ENCODE measurements at places on chromosomes 11 and 22.

GRCh38 chr11:15865212-15865987, 490.9 kb downstream of the SOX6 start:
- DNase-seq: no peak

DNA sequence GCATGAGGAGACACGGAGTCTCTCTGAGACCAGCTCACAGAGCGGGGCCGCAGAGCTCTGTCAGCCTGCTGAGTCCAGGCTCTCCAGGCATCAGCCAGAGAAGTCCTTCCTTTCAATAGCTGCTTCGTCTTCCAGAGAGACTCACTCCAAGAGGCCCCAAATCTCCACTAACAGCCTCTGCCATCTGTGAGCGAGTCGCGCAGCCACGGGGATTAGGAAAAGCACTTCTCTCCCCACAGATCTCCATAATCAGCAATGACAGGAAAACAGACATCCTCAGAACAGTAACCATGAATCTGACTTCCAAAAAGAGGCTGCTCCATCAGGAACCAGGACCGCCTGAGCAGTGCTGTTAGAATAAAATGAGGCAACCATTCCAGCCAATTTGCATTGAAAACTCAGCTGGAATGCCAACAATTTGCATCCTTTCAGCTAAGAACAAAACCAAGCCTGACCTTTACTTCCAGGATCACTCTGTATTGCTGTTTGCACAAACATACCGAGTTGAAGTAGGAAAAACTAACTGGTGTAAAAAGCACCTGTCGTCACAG, 65.4 kb downstream of the SMCO4 start:
- no peak for DNase-seq

- no peak for DNase-seq
These were observed 251.5 kb upstream of the ISX start for GRCh38 chr22:34814260-34815025.

- no peak for DNase-seq
These were observed 1.1 kb upstream of the CD248 start for GRCh38 chr11:66317723-66318599.

DNA sequence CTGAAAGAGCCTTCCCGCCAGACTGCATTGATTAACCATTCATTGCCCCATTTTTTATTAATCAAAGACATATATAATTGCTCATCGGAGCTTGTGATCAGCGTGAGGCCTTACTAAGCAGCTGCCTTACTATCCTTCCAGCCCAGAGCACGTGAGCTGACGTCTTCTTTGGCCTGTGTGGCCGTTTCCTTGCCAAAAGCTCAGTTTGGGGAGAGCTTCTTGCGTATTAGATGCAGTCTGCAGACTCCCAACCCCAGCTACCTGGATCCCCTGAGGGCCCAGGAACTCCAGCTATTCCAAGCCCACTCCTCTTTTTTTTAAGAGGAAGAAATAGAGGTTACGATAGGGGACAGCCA, 784 bp upstream of the SLC43A3 start:
- DNase-seq: peak; percentile 24

DNA sequence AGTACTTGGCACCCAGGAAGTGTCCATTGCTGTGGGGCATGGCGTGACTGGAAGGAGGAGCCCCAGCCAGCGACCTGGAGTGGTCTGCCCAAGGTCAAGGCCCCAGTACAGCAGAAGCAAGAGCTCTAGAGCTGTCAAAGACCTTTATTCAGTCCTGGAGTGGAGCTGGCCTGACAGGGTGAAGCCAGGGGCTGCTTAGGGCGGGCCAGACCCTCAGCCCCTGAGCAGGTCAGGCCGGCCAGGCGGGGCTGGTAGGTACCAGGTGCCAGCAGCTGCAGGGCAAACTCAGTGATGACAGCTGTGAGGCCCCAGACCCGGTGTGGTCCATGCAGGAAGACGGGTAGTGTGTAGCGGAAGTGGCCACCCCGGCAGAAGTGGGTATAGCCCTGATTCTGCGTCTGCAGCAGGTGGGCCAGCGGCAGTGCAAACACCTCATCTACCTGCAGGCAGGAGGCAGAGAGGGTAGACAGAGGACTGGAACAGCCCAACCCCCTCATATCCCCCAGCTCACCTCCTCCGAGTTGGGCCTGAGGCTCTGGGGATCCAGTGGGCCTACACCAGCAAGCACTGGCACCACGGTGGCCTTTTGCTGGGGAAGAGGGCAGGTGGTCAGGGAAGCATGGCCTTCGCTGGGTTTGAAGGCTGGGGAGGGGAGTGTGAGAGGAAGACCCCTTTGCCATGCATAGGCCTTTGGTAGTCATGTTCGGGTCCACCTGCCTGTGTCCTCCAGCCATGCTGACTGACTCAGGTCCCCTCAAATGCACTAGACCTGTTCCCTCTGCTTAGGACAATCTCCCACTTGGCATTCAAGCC, 1.7 kb downstream of the NUDT8 start:
- no peak for DNase-seq

DNA sequence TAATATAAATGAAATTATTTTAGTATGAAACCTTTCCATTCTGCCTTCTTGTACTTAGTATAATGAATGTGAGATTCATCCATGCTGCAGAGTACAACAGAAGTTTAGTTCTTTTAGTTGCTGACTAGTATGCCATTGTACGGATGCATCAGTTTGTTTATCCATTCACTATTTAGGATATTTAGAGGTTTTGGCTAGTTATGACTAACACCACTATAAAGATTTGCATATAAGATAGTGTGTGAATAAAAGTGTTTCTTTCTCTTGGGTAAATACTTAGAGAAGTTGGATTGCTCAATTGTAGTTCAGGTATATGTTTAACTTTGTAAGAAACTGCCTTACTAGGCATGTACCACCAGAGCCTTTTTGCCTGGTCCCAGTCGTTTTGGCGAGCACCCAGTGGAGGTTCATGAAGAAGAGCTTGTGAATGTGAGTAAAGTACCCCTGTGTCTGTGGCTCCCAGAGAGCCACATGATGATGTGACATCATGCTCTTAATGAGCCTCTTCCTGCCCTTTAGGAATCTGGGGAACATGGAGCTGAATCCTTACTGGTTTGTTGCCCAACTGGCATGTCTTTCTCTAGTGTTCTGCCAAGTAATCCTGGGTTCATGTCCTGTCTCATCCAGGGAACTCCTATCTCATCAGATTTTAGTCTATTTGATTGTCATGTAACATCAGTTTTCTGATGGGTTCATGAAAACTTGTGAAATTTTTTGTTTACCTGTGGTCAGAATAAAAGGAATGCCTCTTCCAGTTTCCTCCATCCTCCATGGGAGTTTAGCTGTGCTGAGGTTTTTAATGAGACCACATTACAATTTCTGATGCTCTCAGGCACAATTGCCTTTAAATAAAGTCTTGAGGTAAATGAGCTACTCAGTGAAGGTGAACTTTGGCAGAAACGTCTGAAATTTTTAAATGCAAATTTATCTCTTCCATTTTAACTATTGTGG, 234.8 kb downstream of the CASP12 start:
- DNase-seq: no peak

- DNase-seq: no peak
These were observed 17.8 kb downstream of the TMEM121B start for GRCh38 chr22:17103351-17103750.

- no peak for DNase-seq
These were observed 12.0 kb downstream of the SLC5A1 start for GRCh38 chr22:32055069-32055468.

- DNase-seq: no peak
These were observed 56.5 kb upstream of the SHISAL1 start for GRCh38 chr22:44369293-44369661.

DNA sequence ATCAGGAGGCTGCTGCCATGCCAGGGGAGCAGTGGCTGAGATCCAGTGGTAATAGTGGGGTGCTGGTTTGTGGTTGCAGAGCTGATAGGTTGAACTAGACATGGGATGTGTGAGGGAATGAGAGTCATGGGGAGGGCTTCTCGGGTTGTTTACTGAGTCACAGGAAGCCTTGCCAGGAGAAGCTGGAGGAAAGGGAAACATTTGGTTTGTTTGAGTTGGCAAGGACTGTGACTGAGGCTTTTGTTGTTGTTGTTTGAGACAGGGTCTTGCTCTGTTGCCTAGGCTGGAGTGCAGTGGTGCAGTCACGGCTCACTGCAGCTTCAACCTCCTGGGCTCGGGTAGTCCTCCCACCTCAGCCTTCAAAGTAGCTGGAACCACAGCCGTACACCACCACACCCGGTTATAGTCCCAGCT, 49.3 kb downstream of the CABIN1 start:
- no peak for DNase-seq

GRCh38 chr11:2580061-2580421, 119.8 kb downstream of the KCNQ1OT1 start:
- no peak for DNase-seq

DNA sequence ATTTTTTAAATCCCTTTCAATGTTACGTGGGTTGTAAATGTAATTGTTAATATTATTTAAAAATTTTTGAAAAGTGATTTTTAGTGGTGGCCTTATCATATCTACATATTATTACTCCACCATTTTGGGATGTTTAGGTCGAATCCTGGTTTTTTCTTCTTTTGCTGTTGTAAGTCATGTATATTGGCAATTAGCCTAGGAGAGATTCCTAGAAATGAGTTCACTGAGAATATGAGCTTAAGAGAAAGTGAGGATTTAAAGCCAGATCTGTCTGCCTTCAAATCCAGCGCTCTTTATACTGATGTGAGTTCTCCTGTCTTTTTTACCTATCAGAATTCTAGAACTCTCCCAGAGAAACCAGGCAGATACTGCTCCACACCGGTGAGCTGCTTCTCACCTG, 56.1 kb downstream of the PTPRJ start:
- DNase-seq: no peak

DNA sequence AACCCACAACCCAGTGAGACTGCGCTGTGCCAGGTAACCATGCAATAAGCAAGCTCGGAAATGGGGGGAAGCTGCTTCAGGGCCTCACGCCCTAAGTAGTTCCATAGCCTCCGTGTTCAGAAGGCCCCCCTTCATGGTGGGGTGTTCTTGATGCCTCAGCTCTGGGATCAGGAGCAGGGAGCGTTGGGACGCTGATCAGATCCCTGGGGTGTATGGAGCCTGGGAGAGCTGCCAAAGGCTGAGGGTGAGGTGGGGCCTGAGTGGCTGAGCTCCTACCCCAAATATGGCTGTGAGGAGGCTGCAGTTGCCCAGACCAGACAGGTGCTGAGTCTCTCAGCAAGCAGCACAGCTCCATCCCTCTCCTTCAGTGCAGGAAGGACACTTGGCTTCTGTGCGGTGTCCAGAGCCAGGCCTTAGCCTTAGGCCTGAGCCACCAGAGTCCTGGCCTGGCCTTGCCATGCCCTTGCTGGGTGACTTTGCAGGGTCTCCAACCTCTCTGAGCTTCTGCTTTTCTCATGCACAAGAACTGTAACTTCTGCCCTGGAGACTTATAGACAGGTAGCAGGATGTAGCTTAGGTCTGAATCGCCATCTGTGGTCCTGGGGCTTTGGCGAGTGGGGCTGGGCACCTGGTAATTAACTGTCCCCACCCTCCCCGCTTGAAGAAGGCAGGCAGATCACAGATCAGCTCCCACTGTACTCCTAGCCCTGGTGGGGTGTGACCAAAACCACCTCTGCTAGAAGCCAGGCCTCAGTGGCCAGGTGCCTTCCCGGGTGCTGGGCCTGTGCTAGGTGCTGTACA, 5.3 kb downstream of the MMP11 start:
- no peak for DNase-seq

- no peak for DNase-seq
These were observed 71.8 kb downstream of the CTTN start for GRCh38 chr11:70470127-70470526.

DNA sequence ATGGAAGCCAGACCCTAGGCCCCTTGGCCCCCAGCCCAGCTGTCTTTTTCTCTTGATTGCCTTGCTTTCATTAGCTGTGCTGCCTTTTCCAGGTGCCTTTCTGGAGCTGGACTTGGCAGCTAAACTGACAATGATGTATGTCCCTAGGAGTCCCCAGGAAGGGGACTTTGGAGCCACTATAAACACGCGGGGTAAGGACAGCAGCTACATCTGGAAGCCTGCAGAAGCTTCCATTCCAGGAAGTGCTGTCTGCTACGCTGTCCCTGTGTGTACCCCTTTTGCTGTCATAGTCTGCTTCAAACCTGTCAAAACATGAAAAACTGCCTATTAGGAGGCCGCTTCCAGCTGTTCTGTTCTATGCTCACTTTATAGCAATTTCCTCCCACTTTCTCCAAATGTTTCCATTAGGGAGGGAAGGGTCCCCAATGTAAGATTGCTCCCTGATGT, 153.3 kb upstream of the RAG2 start:
- no peak for DNase-seq

- DNase-seq: no peak
These were observed 88.8 kb upstream of the GALNT18 start for GRCh38 chr11:11710556-11710955.

DNA sequence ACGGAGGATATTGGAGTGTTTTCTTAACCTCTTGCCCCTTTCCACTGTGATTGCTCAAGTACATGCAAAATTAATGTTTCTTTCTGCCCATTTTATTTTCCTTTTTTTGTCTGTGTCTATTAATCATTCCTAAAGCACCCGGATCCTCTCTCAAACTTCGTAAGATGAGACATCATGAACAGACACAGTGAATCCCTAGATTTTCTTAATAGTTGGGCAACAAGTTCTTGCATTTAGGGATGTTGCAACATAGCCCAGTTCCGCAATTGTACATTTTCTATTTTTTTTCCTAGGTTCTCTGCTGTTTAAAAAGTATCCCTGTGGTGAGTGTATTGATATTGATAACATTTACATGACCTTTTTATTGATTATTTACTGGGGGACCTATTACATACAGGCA, 2.9 kb downstream of the FAM111A start:
- DNase-seq: no peak

DNA sequence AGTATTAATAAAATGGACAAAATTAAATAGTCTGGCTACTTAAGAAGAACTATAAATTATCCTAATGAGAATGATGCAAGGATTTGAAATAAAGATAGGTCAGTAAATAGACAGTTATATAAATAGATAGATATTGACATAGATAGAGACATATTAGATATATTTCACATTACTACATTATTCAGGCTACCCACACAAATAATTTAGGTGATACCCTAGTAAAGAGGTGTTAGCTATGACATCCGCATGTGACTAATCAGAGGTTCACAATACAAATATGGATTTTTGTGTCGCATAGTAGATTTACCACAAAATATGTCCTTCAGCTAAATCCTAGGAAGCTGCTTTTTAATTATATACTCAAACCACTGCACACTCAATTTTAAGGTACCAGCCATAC, 729.0 kb upstream of the ANO3 start:
- no peak for DNase-seq

DNA sequence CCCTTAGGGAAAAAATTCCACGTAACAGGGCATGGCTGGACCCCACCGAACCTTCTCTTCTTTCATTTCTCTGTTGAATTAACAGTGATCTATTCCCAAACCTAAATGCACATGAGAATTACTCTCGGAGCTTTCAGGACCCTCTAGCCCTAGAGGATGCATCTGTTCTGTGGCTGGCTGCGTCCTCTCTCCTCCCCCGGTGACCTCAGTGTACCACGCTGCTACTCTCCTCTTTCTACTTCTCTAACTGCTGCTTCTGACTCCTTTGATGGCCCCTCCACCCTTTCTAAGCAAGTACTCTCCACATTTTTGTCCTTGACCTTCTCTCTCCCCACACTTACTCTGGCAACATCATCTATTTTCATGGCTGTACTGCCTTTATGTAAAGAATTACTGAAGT, 12.1 kb upstream of the APOA1 start:
- no peak for DNase-seq

GRCh38 chr22:39409516-39410029, 10.0 kb downstream of the TAB1 start:
- DNase-seq: no peak

GRCh38 chr22:47817380-47817779, 1054.9 kb downstream of the TBC1D22A start:
- DNase-seq: no peak

- no peak for DNase-seq
These were observed 25.5 kb downstream of the SERPIND1 start for GRCh38 chr22:20799449-20799848.

Data from hippocampal formation (tissue), 2 donors.